ENCODE measurements at places on chromosomes 3 and 15.

GRCh38 chr15:42499858-42500609, 4.6 kb downstream of the SNAP23 start:
- DNase-seq, result no peak

GRCh38 chr3:167346171-167346570, 33.9 kb downstream of the ZBBX start:
- DNase-seq, result no peak

- DNase-seq, result no peak
Measured at GRCh38 chr3:77446084-77446483, 406.2 kb downstream of the ROBO2 start.

- DNase-seq, result no peak
Measured at GRCh38 chr3:23723930-23724329, 81.8 kb upstream of the UBE2E1 start.

DNA sequence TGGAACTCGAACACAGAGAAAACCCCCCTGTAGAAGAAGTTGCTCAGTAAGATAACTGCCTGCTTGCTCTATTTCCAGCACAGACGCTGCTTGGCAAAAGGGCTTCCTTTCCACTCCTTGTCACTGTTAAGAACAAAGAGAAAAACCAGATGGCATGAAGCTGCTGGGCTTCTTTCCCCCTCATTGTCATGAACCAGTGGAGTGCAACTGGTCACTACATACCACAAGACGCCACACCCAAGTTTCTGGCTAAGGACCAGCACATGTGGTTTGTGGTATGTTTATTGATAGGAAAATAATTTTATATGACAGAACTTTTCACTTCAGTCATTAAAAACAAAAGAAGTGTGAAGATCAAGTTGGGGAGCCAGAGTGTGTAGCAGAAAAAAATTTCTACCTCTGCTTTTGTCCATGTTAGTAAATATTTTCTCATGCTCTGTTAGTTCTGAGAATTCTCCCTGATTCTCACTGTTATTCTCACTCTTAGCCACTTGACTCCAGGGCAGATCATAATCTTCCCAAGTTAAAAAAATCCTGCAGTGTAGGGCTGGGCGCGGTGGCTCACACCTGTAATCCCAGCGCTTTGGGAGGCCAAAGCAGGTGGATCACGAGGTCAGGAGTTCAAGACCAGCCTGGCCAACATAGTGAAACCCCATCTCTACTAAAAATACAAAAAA, 37.9 kb downstream of the CLK3 start:
- DNase-seq, result no peak

DNA sequence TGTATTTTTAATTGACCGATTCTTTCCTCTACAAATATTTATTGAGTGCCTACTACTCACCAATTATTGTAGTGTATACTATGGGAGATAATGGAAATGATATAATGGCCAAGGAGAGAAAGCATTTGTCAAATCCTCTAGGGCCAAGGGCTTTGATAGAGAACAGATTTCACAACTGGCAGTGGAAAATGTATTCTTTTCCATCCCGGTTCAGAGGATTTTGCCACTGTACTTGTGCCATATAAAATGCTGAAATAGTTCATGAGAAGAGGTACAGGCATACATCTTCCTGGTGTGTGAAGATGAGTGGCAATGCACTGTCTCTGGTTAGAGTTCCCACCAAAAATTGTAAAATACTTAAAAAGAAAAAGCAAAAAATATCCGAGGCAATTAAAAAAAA, 451.6 kb upstream of the TPRG1 start:
- no peak for DNase-seq

DNA sequence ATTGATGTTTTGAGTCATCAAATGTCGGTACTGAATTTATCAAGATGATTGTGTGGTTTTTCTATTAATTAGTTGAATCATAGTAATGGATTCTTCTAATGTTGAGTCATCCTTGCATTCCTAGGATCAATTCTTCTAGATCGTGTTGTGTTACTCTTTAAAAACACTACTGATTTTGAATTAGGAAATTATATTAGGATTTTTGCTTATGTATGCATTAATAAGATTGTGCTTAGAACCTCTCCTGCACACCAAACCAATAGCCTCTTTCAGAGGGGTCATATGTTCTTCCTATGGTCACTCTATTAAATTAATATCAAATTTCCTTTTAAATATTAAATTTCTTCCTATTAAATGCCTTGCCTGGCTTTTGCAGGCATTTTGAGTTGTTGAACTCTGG, 151.7 kb upstream of the TOPAZ1 start:
- DNase-seq, result no peak

GRCh38 chr3:79247725-79248043, 520.1 kb downstream of the ROBO1 start:
- DNase-seq, result no peak

DNA sequence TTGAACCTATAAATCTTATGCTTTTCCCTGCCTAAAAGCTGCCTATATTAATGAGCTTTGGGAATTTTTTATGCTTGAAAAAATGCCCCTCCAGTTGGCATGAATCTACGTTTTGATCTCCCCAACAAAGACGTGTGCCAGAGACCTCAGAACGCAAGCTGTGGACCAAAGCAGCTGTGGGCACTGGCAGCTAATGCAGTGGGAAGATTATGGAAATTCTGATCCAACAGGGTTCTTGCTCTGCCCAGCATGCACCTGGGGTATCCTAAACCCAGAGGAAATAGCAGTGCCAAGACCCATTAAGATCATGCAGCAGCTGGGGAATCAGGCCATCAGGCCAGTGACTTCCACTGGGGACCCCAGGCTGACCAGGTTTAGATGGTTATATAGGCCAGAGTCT, 423.0 kb downstream of the ZBBX start:
- DNase-seq, result no peak

DNA sequence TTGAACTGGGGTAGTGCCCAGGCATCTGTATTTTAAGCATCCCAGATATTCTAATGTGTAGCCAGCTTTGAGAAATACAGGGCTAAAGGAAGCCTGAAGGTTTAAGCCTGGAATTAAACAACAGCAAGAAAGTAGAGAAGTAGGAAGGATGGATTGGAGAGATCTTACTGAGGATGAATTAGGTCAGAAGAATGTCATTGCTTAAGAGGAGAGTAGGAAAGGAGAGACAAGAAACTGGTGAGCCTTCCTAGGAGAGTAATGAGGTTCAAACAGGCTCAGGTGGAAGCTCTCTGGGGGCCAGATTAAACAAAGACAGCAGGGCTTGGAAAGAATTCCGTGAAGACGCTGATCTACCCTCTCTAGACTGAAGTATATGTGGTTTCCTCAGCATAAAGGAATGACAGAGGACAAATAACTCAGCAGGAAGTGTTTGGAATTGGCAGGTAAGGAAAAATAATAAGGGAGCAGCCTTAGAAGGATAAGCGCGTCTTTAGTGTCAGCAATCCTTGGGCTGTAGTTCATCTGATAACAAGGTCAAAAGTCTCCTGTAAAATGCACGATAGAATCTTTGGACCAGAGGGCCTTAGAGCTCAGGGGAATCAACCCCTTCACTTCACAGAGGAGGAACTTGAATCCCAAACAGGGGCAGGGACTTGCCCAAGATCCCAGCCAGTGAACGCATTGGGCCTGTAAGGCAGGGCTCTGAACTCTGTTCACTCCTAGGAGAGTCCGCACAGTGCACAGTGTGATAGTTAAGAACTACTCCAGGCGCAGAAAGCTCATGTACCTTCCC, 90.9 kb downstream of the TP63 start:
- DNase-seq, result no peak

- no peak for DNase-seq
Measured at GRCh38 chr15:74958908-74959585, 2.5 kb upstream of the RPP25 start.

GRCh38 chr15:59528961-59529402, 82.6 kb upstream of the GCNT3 start:
- no peak for DNase-seq

GRCh38 chr3:130414457-130414856, 69.0 kb downstream of the COL6A5 start:
- DNase-seq, result no peak

GRCh38 chr3:183061391-183062172, 37.7 kb downstream of the MCCC1 start:
- no peak for DNase-seq

- DNase-seq, result peak; percentile 45
Measured at GRCh38 chr15:92391640-92392039, 2.0 kb upstream of the ST8SIA2 start.

- no peak for DNase-seq
Measured at GRCh38 chr3:11494131-11494916, 149.4 kb downstream of the VGLL4 start.

- DNase-seq, result no peak
Measured at GRCh38 chr15:86041399-86041798, 38.3 kb upstream of the AGBL1 start.

DNA sequence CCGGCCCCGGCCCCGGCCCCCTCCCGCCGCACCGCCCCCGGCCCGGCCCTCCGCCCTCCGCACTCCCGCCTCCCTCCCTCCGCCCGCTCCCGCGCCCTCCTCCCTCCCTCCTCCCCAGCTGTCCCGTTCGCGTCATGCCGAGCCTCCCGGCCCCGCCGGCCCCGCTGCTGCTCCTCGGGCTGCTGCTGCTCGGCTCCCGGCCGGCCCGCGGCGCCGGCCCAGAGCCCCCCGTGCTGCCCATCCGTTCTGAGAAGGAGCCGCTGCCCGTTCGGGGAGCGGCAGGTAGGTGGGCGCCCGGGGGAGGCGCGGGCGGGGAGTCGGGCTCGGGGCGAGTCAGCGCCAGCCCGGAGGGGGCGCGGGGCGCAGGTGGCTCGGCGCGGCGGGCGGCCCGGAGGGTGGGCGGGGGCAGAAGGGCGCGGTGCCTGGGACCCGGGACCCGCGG, 352 bp downstream of the CHRD start:
- peak; percentile 94 for DNase-seq

DNA sequence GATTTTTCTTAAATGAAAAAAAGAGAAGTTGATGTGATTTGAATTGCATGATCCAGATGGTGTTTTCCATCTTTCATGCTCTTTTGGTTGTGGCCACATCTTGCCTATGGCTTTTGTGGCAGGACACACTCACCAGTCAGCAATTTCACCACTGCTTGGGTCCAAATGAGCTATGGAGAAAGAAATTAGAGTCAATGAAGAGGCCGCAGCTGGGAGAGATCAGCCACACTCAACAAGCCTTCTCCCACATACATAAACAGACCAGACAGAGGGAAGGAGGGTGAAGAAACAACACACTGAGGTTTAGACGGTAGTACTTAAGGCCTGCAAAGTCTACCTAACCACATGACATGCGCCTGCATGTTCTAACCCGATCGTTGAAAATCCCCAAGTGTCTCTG, 110.7 kb upstream of the CDIN1 start:
- DNase-seq, result no peak

- no peak for DNase-seq
Measured at GRCh38 chr15:27826902-27827714, 272.0 kb downstream of the OCA2 start.

GRCh38 chr3:122406198-122406597, 9.7 kb downstream of the WDR5B start:
- no peak for DNase-seq

DNA sequence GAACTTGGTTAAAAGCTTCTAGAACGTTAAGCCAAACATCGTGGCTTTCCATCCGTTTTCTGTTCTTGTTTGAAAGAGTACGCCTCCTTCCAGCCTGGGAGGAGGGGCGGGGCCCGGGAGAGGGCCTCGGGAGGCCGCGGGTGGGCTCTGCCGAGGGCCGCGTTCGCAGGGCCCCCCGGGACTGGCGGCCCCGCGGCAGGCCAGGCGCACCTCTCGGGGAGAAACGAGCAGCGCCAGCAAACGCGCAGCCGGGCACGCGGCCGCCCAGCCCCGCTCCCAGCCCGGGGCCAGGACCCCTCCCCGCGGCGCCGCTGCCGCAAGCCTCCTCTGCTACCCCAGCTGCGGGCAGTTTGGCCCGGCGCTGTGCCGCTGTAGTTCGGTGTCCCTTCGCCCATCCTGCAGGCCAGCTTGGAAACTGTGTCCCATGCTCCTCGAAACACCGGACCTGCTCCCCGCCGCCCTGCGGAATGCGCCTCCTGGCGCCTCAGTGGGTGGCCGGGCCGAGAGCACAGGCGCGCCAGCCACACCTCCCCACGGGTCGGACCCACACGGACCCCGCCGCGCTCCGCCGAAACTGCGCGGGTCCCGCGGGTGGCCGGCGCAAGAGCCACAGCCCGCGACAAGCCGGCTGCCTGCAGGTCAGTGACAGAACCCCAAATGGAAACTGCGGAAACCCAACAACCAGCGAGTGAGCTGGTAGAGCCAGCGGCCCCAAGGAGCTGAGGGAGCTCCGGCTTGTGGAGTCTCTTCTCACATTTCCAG, 2.3 kb downstream of the OCA2 start:
- no peak for DNase-seq

DNA sequence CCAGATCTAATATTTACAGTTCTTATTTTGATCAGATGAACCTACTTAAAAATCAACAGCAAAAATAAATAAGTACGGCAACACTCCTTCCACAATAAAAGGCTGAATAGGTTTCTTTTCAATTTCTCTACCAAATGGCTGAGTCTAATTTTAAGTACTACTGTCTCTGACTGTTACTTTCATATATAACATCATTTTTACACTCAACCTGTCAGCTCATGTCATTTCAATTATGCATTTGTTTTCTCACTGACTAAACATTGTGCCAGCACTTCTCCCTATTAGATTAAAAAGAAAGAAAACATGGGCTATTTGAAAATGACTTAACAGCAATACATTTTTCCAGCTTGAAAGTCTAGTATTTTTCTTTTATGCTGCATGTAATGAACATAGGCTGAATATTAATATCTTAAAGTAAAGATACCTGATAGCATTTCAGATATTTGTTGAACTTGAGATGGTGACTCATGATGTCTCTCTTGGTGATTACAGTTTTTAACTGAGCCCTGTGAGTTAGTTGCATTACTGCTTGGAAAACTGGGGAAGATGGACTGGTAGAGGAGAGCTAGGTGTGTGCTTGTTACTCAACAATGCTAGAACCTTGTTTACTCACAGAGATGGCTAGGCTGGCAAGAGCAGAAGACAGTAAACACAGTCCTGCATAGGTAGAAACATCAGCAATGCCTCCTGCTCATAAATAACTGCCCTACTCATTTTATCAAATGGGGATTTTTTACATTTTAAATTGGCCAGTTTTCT, 73.9 kb downstream of the PEX5L start:
- DNase-seq, result no peak

GRCh38 chr15:31470756-31471155, 144.1 kb downstream of the KLF13 start:
- no peak for DNase-seq

All from 8988T (cell line).